ENCODE measurements at places on chromosomes 6 and 20.

- no peak for DNase-seq
These were observed 13.6 kb upstream of the SPO11 start for GRCh38 chr20:57315976-57316480.

DNA sequence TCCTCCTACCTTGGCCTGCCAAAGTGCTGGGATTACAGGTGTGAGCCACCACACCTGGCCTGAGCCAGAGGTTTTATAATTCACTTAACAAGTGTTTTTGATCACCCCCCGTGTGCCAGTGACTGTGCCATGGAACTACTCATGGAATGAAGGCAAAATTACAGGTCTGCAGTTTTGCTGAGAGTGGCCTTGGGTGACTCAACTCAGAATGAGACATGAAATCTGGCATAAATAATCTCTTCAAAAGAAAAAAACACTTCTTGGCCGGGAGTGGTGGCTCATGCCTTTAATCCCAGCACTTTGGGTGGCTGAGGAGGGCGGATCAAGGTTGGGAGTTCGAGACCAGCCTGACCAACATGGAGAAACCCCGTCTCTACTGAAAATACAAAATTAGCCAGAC is 166.9 kb upstream of the SALL4 start:
- DNase-seq, result no peak

DNA sequence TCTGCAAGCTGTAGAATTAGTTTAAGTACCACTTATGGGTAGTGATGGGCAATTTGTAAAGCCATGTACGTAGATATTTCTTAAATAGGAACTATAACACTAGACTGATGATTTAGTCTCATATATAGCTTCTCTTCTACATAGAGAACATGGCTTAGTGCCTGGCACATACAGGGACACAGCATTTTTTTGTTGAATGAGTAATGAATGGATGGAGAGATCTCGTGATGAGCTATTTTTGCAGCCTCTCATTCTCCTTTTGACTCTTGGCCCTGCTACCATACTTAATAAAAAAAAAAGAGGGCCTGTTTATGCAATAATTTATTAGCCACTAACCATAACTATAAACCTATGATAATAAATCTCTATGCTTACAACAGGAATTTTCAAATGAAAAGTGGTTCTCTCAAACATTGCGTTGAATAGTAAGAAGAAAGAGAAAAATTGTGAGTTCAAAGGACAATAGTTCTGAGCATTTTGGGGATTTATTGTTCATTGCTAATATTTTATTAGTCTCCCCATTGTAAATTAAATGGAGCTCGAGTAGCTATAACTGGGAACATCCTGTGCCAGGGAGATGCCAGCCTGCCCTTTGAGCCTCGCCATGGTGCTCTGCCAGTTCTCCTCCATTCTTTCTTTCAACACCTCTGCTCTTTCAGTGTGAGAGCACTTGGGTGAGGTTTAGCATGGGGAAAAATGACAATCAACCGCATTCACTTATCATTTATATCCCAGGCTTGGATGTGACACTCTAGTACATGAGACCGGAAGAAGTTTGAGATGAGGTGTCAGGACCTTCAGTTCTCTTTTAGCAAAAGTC is 14.7 kb upstream of the RCAN2 start:
- DNase-seq, result no peak

DNA sequence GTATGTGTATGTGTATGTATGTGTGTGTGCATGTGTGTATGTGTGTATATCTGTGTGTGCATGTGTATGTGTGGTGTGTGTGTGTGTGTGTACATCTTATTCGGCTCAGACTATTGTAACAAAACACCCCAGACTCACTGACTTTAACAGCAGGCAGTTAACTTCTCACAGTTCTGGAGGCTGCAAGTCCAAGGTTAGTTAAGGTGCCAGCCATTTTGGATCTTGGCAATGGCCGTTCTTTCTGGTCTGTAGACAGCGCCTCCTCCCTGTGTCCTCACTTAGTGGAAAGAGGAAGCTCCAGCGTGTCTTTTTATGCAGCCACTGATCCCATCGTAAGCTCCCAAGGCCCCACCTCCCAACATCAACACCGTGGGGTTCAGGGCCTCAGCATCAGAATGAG is 128.3 kb upstream of the THBS2 start:
- DNase-seq, result no peak

DNA sequence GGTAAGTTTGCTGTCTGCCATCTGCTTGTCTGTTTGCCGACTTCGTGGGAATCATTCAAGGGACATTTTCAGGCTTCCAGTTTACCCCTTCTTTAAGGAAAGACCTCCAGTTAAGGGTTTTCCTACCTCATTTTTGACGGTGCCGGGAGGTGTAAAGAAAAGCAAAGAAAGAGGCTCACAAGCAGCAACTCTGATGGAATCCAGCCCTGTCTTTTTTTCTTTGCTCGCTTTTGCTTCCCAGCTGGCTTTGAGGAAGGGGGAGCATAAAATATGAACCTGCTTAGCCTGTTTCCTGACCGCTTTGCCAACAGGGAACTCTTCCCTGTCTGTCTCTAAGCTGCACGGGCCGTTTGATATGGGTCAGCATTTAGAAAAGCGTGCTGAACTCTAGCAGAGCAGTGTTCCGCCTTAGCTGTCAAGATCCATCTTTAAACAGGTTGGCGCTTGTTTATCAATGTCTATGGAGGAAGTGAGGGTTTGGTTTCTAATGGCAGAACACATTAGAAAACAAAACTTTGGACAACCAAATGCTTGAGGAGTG is 13.8 kb downstream of the SYTL3 start:
- no peak for DNase-seq

DNA sequence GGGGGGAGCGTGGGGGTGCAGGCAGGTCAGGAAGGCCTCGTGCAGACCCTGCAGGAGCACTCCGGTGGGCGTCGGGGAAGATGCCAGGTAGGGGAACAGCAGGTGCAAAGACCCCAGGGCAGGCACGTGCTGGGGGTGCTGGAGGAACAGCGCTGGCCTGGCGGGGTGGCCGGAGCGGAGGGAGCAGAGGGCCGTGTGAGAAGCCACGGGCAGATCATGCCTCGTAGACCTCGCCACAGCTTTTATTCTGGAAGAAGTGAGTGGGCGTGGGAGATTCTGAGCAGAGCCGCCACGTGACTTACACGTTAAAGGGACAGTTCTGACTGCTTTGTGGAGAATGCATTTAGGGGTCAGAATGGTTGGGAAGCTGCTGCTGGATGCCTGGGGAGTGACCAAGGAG is 9.3 kb downstream of the NTSR1 start:
- DNase-seq, result no peak

DNA sequence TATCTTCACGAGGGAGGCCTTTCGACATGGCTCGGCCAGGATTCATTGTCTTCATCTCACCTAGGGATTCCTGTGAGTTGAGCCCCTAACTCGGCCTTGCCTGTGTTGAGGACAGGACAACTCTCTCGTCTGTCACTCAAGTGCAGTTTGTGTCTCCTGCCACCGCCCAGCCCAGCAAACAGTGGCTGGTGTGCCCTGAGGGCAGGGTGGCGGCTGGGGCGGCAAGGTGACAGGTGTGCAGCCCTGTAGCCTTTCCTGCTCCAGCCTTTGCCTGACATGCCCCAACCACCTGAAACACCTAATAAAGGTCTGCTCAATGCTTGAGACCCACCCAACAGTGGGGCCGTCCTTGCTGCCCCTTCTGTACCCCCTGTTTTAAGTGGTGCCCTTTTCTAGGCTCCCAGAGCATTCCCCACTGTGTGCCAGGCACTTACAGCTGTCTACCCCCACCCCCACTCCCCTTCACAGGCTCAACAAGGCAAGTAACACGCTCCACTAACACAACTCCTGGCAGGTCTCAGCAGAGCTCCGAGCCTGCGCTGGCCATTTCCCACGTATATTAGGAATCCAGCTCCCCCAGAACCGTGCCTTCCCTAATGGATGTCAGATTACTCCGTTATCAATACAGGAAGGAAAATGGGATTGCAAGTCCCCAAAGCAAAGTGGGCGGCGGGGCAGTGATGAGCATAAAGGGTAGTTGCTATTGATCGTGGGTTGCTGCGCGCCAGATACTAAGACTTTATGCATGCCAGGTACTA is 17.7 kb downstream of the GFRA4 start:
- no peak for DNase-seq

DNA sequence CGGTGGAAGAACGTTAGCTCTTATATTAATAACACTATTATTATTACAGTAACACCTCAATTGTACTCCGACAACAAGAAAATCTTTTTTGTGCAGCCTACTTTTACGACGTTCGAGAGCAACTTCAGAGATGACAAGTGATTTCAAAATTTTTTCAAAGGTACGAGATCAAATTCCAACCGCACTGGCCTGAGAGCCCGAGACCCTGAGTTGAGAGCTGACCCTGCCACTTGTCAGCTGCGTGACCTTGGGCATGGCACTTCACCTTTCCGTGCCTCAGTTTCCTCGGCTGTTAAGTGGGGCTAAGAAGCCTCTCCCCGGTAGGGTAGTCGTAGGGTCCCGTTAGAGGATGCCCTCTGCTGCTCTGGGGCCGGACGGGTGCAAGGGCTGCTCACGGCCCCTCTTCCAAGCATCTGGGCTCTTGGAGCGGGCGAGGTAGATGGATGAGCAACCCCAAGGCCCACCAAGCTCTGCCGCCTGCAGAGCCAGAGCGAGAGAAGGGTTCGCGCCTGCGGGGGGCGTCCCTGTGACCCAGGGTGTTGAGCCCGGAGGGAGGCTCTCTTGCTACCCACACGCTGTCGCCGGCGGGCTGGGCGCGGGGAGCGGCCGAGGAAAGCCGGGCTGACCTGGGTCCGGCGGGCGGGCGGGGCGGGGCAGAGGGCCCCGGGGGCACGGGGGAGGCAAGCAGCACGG is 510 bp downstream of the NDRG3 start:
- peak; percentile 20 for DNase-seq

All from Kasumi-1 (cell line).